Left renal cortex interstitium (tissue), 4 donors: ENCODE measurements at places on chromosomes 16 and 17. TPM values are rescaled to one million over a fixed set of nuclear protein-coding genes. Genes with fewer than 3 reads are reported as not detected.
A peak's percentile ranks its signal among the peaks of the same experiment; 100 is the strongest.

- DNase-seq: no peak
These were observed 180.6 kb downstream of the COPRS start for GRCh38 chr17:31678431-31678830.

GRCh38 chr17:40497695-40498094 lies 3.7 kb downstream of the TNS4 start:
- DNase-seq: no peak

- no peak for DNase-seq
These were observed 7.2 kb downstream of the MMP15 start for GRCh38 chr16:58032710-58033293.

The HBA2 gene
- 776 TPM for polyA plus RNA-seq

DNA sequence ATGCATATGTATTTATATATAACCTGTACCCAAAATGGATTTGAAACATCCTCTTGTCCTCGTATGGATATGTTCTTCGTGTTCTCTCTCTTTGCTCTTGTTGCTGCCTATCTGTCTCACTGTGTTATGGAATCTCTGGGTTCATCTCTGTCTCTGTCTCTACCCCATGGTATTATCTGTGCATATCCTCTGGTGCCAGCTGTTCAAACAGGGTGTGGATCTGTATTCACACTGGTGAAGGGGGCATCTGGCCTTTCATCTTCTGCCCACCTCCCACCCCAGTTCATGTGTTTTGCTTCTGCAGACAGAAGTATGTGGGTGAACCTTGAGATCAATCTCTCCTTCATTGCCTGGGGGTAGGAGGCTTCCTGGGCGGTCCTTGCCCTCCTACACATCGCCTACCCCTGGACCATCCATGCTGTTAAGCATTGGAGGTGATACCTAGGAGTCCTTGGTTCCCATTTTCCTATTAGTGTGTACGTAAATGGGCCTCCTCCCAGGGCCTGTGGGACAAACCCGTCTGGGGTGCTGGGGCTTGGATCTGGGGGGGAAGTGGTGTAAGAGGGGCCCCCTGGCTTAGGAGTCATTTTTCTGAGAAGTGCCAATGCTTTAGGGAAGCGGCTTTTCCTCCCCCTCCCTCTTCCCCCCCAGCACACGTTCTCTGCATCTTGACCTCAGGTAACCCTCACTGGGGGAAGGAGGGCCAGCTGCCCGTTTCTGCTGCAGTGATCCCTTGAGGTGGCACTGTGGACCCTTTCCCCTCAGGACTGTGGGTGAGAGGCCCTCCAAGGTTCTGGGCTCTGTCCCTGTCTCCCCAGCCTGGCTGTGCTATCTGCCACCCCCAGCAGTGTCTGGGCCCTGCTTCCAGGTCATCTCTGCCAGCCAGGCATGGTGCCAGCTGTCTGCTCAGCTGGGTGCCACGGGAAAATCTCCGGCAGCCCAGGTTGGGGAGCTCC lies 21.1 kb downstream of the RARA start:
- no peak for DNase-seq

The ZFP3 gene
- polyA plus RNA-seq: 14.3 TPM

The SYCE1L gene
- polyA plus RNA-seq: 10.5 TPM

The DOC2A gene
- 3.0 TPM for polyA plus RNA-seq

GRCh38 chr16:83348991-83349390 lies 458.8 kb upstream of the HSBP1 start:
- no peak for DNase-seq

The NAA38 gene
- 68.9 TPM for polyA plus RNA-seq

GRCh38 chr17:54239291-54239690 lies 416.6 kb downstream of the KIF2B start:
- DNase-seq: no peak

The TMED6 gene
- polyA plus RNA-seq: 4.3 TPM

DNA sequence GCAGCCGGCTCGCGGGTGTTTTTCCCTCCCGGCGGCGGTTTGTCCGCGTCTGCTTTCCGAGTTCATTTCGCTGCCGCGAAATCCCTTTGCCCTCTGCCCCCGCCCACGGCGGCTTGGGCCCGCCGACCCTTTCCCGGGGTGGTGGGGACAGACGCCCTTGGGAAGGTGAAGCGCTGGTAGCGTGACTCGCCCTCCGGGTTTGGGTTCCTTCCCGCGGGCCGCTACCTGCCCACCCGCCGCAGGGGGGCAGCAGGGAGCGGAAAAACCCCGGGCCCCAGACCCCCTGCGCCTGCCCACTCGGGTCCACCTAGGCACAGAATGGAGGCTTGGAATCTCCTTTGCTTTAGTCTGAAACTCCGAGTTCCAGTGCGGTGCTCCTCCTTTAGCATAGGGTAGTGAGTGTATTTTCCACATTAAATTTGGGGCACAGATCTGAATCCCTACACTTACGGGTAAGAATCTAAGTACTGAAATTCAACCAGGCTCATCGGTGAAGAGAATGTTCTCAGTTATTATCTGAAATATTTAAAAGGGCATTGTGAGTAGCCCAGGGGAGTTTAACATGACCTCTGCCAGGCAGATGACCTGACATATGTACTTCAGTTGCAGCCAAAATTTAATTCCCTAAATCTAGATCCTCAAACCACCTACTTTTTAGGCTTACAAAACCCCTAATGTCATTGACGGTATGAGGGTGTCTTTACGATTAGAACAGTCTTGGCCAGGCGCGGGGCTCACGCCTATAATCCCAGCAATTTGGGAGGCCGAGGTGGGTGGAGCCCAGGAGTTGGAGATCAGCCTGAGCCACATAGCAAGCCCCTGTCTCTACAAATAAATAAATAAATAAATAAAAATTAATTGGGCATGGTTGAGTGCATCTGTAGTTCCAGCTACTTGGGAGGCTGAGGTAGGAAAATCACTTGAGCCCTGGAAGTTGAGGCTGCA lies 1.0 kb downstream of the NME2 start:
- DNase-seq: no peak

GRCh38 chr17:49365667-49366066 lies 3.6 kb upstream of the ZNF652 start:
- no peak for DNase-seq

DNA sequence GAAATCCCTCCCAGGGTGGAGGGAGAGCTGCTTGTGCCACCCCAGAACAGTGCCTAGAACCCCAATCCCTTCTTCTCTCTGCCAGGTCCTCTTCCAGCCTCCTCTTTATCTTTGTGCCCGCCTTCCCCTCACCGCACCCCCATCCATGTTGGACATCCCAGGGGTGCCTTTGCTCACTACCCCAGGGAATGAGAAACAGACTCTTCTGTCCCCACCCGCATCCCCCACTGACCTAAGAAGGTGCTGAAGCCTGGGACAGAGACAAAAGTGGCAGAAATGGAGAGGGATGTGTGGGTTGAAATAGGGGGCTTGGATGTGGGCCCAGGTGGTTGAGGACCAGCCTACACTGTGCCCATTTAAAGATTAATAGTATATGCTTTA lies 17.0 kb downstream of the ALOX15B start:
- no peak for DNase-seq

DNA sequence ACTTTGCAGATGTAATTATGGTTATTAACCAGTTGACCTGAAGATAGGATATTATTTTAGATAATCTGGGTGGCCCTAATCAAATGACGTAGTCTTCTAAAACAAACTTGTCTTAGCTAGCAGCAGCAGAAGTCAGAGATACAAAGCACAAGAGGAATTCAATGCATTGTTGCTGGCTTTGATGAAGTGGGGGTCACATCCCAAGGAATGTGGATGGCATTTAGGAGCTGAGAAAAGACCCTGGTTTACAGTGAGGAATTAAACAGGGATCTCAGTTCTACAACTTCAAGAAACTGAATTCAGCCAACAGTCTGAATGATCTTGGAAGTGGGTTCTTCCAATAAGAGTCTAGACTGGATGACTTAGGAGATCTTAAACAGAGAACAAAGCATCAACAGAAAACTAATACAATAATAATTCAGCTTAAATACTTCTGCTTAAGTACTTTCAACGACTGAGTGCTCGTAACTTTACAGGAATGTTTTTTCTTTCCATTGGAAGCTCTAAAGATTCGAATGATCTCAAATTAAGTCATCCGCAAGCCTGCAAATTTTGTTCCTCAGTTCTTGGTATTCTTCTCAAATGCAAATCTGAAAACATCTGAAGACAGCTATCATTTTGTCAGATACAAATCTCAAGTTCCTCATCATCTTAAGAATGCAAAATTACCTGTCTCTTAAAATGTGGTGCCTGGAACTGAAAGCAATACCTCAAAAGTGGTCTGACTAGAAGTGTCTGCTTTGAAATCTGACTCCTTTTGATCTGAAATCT lies 3.3 kb downstream of the C16orf46 start:
- DNase-seq: no peak

GRCh38 chr16:10606607-10607006 lies 26.2 kb upstream of the EMP2 start:
- no peak for DNase-seq

The TPPP3 gene
- 55.5 TPM for polyA plus RNA-seq

DNA sequence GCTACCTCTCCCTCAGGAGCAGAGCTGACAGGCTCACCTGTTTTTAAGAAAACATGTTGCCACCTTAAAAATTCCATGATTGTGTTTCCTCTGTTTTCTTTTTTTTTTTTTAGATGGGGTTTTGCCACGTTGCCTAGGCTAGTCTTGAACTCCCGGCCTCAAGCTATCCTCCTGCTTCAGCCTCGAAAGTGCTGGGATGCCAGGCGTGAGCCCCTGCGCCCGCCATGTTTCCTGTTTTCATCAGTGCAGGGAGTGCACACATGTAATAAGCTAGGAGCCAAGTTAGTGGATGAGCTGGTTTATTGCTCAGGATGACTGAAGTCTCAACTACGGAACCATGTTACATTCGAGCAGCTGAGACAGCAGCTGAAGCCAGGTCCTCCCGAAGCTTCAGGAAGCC lies 13.6 kb downstream of the MRM3 start:
- no peak for DNase-seq

- no peak for DNase-seq
These were observed 506.1 kb downstream of the CDH11 start for GRCh38 chr16:64615630-64616280.

The HID1 gene
- 15.2 TPM for polyA plus RNA-seq

The OSGIN1 gene
- 0.41 TPM for polyA plus RNA-seq

The FOXF1 gene
- polyA plus RNA-seq: not detected

The ZNF23 gene
- 13.2 TPM for polyA plus RNA-seq

DNA sequence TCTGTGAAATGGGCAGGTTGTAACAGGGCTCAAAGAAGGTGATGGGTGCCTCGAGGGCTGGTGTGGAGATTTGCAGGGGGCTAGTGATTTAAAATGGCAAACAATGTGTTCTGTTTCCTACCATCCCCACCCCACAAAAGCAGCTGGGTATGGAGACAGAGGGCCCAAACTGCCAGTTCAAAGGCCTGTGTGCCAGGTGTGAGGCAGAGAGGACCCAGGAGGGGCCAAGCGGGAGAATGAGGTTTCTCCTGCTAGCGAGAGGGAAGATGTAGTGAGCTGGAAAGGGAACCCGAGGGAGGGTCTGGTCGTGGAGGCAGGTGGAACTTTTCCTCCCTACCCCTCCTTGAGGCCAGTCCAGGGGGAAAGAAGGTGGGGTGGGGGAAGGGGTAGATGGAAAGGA lies 39.4 kb downstream of the LAT start:
- no peak for DNase-seq

The ERI2 gene
- 41.4 TPM for polyA plus RNA-seq

The CCT6B gene
- polyA plus RNA-seq: 4.3 TPM

DNA sequence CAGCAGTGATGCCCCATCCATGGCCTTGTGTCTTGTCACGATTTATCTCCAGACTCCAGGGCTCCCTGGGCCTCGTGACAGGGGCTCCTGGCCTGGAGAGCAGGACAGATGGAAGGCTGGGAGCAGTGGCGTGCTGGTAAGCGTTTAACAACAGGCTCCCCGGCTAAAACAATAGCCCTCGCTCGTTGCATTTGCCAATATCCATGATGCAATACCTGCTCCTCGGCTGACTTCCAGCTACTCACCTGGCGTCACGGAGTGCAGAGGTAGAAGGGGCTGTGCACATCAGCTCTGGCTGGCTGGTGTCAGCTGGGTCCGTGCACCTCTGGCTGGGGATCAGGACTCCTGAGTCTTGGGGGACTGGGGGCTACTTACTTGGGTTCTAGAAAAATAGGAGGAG lies 1.5 kb upstream of the BICDL2 start:
- no peak for DNase-seq

The ITGA2B gene
- polyA plus RNA-seq: 5.8 TPM

GRCh38 chr17:29617125-29617480 lies 5.6 kb downstream of the CORO6 start:
- no peak for DNase-seq

DNA sequence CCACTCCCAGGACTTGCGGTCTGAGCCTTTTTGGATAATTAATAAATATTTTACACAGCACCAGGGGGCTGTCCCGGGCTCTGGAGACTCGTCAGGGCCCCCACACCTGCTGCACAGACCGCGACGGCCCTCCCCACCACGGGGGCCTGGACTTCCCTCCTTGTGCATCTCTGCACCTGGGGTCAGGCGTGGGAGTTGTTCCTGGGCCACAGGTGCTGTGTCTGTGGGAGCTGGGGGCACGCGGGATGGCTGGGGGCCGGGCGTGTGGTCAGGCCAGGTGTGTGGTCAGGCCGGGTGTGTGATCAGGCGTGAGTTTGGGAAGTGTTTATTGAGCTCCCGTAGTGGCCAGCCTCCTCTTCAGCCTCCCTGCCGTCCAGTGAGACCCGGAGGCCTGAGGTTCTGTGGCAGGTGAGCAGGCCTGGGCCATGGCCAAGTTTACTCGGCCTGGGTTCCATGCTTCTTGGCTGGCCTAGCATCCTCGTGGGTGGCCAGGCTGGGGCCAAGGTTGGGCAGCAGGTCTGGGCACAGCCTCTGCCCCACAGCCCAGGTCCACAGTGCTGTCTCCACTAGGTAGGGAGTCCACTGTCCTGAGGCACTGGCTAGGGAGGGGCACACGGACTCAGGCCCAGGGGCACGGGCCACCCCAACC lies 1.9 kb upstream of the STUB1 start:
- no peak for DNase-seq

GRCh38 chr16:84197466-84198128 lies 6.6 kb downstream of the ADAD2 start:
- DNase-seq: no peak

DNA sequence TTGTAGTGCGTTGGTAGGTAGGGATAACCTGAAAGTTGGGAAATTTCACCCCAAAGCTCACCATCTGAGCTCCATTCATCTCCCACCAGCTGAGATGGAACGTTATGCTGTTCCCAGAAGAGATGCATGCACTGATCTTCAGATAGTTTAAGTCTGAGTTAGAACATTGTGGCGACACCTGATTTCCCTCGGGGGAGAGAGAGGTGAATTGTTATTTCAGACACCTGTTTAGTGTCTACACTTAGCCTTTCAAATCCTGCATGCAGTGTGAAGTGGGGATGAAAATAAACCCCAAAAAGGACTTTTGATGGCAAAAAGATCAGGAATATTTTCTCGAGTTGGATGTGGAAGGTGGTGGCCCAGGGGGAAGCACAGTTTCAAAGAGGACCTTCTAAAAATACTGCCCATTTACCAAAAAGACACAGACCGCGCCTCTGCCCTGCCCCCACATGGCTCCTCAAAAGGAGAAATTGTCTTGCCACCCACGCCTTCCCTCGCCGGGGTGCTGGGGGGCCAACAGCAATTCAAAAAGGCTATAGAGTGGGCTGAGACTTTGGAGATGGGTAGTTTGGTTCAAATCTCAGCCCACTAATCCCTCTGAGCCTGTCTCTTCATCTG lies 11.4 kb downstream of the CIITA start:
- no peak for DNase-seq

GRCh38 chr16:53999841-54000240 lies 286.7 kb downstream of the IRX3 start:
- DNase-seq: no peak

- peak; percentile 36 for DNase-seq
These were observed 1.6 kb downstream of the CTCF start for GRCh38 chr16:67563708-67564468.

The SHCBP1 gene
- 8.3 TPM for polyA plus RNA-seq

The ZNF629 gene
- polyA plus RNA-seq: 28.5 TPM

The LGALS9B gene
- polyA plus RNA-seq: not detected
